ENCODE measurements at places on chromosomes 5 and 9. TPM values are rescaled to one million over a fixed set of nuclear protein-coding genes. Genes with fewer than 3 reads are reported as not detected.

Gene LRRC19
- not detected for total RNA-seq

Gene SLC6A7
- total RNA-seq = not detected

Gene TMEM215
- not detected for total RNA-seq

DNA sequence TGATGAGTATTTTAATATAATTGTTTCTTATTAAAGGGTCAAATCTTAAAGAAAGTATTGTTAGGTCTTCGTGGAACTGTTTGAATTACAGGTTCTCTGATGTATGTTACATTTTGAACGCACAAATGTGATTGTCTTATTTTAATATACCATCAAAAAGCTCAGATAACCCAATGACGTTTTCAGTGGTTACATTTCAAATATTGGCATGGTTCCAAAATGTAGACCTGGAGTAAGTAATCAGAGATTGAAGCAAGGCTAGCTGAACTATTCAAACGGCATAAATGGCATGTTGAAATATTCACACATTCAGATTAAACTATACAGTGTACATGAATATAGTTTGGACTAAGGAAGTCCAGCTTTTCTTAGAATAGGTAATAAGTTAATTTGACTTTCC, 281.7 kb upstream of the EFNA5 start:
- no peak overlapping the region for H3K27ac ChIP-seq
- H3K36me3 ChIP-seq = no peaks in the 10 kb centered on the region
- H3K4me3 ChIP-seq = no peak overlapping the region
- no peak for DNase-seq

DNA sequence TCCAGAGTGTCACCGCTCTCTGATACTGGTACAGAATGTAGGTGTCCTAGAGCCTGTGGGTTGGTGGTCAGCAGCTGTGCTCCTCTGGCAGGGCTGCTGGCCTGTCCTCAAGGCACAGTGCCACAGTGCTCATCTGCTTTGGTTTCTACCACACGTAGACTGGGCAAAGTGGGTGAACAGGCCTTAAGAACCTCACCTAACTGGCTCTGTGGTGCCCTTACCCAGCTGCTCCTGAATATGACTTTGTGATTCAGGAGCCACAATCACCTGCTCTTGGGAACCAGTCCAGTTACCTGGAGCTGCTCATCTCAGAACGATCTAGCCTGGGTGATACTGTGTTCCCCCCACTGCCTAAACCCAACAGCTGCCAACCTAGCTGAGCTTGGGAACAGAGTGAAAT, 6.4 kb downstream of the NOP16 start:
- H3K4me3 ChIP-seq = no peak overlapping the region
- H3K27ac ChIP-seq = no peak overlapping the region
- peaks cover 70% of the 10 kb centered on the region for H3K36me3 ChIP-seq
- H3K27me3 ChIP-seq = no peaks in the 10 kb centered on the region

- no peak overlapping the region for H3K27ac ChIP-seq
- H3K27me3 ChIP-seq = peaks cover 3% of the 10 kb centered on the region
- no peaks in the 10 kb centered on the region for H3K4me1 ChIP-seq
- no peaks in the 10 kb centered on the region for H3K36me3 ChIP-seq
- no peak for DNase-seq
Measured at GRCh38 chr9:113707953-113708695, 168.0 kb upstream of the ZNF618 start.

DNA sequence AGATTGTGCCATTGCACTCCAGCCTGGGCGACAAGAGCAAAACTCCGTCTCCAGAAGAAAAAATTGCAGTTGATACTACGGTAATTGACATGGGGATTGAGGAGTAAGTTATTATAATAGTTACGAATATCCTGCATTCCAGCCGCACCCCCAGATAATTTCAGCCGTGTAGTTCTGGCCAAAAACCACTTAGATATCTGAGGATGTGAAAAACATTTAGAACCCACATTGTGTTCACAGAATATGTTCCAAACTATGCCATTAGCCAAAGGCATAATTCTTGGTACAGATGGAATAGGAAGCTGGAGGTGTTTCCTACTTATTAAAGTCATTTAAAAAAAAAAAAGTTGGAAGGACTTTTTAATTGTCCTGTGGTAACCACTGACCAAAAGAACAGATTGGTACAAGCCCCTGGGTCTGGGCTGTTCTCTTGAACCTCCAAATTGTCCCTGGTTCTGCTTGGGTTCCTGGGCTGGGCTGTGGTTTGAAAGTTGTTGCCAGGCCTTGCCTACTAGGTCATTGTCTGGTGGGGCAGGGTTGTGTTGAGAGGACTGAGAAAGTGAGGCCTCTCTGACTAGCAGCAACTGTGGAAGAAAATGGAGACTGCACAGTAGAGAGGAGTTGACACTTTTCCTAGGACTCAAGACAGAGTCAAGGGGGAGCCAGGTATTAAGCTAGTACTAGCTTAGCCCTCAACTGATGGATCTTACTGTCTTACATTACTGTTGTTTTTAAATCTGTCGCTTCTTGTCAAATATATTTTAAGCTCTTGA, 198.8 kb downstream of the NR3C1 start:
- H3K27me3 ChIP-seq = no peaks in the 10 kb centered on the region
- H3K4me3 ChIP-seq = no peak overlapping the region
- H3K27ac ChIP-seq = peak overlapping the region; percentile 11

- no peak overlapping the region for H3K4me3 ChIP-seq
- H3K4me1 ChIP-seq = no peaks in the 10 kb centered on the region
- DNase-seq = no peak
- H3K27me3 ChIP-seq = no peaks in the 10 kb centered on the region
Measured at GRCh38 chr5:113807427-113807991, 294.0 kb downstream of the YTHDC2 start.

GRCh38 chr9:5459289-5459829, 9.0 kb downstream of the CD274 start:
- H3K27ac ChIP-seq = no peak overlapping the region
- H3K4me1 ChIP-seq = no peaks in the 10 kb centered on the region
- no peak for DNase-seq

GRCh38 chr5:56123531-56124243, 109.4 kb downstream of the ANKRD55 start:
- DNase-seq = peak; percentile 93
- H3K36me3 ChIP-seq = no peaks in the 10 kb centered on the region
- no peaks in the 10 kb centered on the region for H3K27me3 ChIP-seq
- peaks cover 7% of the 10 kb centered on the region for H3K4me1 ChIP-seq
- peak overlapping the region; percentile 62 for H3K27ac ChIP-seq

- H3K27ac ChIP-seq = no peak overlapping the region
- H3K36me3 ChIP-seq = no peaks in the 10 kb centered on the region
- peaks cover 15% of the 10 kb centered on the region for H3K4me1 ChIP-seq
- no peak overlapping the region for H3K4me3 ChIP-seq
- no peak for DNase-seq
- peaks cover 19% of the 10 kb centered on the region for H3K27me3 ChIP-seq
Measured at GRCh38 chr5:130992621-130993020, 172.4 kb downstream of the HINT1 start.

- no peaks in the 10 kb centered on the region for H3K4me1 ChIP-seq
- H3K27ac ChIP-seq = no peak overlapping the region
- no peaks in the 10 kb centered on the region for H3K27me3 ChIP-seq
- H3K36me3 ChIP-seq = no peaks in the 10 kb centered on the region
- no peak for DNase-seq
Measured at GRCh38 chr5:137432376-137432775, 66.8 kb downstream of the SPOCK1 start.

- peaks cover 17% of the 10 kb centered on the region for H3K4me1 ChIP-seq
- no peak overlapping the region for H3K4me3 ChIP-seq
- no peak overlapping the region for H3K27ac ChIP-seq
- H3K36me3 ChIP-seq = no peaks in the 10 kb centered on the region
Measured at GRCh38 chr9:124239249-124240073, 18.3 kb upstream of the NEK6 start.

GRCh38 chr5:145378226-145378625, 456.9 kb downstream of the PRELID2 start:
- no peak overlapping the region for H3K4me3 ChIP-seq
- DNase-seq = no peak
- no peaks in the 10 kb centered on the region for H3K27me3 ChIP-seq
- H3K4me1 ChIP-seq = no peaks in the 10 kb centered on the region
- H3K36me3 ChIP-seq = no peaks in the 10 kb centered on the region

- H3K27me3 ChIP-seq = no peaks in the 10 kb centered on the region
- H3K36me3 ChIP-seq = no peaks in the 10 kb centered on the region
- H3K27ac ChIP-seq = no peak overlapping the region
- DNase-seq = no peak
- H3K4me1 ChIP-seq = peaks cover 4% of the 10 kb centered on the region
- H3K4me3 ChIP-seq = no peak overlapping the region
Measured at GRCh38 chr5:89008291-89008690, 125.3 kb upstream of the MEF2C start.

GRCh38 chr5:151454166-151454565, 6.8 kb downstream of the SLC36A1 start:
- H3K27me3 ChIP-seq = no peaks in the 10 kb centered on the region
- no peak for DNase-seq
- no peaks in the 10 kb centered on the region for H3K4me1 ChIP-seq
- H3K4me3 ChIP-seq = no peak overlapping the region
- H3K27ac ChIP-seq = no peak overlapping the region

- no peak overlapping the region for H3K27ac ChIP-seq
- no peaks in the 10 kb centered on the region for H3K27me3 ChIP-seq
- no peak for DNase-seq
- H3K36me3 ChIP-seq = no peaks in the 10 kb centered on the region
- H3K4me1 ChIP-seq = no peaks in the 10 kb centered on the region
Measured at GRCh38 chr9:79012561-79012960, 559.2 kb upstream of the TLE4 start.

DNA sequence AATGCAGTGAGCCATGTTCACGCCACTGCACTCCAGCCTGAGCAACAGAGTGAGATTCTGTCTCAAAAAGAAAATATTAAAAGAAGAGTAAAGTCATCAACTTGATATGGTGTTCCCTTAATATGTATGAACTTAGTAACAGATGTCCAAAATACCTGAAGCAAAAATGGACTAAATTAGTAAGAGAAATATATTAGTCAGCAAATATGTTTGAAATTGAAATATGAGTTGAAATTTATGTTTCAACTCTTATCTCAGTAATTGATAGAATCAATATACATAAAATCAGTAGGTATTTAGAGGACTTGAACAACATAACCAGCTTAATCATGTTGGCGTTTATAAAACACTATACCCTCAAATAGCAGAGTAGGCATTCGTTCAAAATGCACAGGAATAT, 668.5 kb downstream of the ISL1 start:
- H3K27ac ChIP-seq = no peak overlapping the region
- H3K27me3 ChIP-seq = no peaks in the 10 kb centered on the region
- H3K4me1 ChIP-seq = no peaks in the 10 kb centered on the region
- no peak for DNase-seq

- DNase-seq = no peak
- H3K27me3 ChIP-seq = no peaks in the 10 kb centered on the region
Measured at GRCh38 chr5:86500947-86501346, 116.8 kb upstream of the COX7C start.

- no peak overlapping the region for H3K27ac ChIP-seq
- peaks cover 39% of the 10 kb centered on the region for H3K36me3 ChIP-seq
- H3K4me3 ChIP-seq = no peak overlapping the region
- no peak for DNase-seq
Measured at GRCh38 chr5:154449786-154450185, 4.0 kb downstream of the SAP30L start.

DNA sequence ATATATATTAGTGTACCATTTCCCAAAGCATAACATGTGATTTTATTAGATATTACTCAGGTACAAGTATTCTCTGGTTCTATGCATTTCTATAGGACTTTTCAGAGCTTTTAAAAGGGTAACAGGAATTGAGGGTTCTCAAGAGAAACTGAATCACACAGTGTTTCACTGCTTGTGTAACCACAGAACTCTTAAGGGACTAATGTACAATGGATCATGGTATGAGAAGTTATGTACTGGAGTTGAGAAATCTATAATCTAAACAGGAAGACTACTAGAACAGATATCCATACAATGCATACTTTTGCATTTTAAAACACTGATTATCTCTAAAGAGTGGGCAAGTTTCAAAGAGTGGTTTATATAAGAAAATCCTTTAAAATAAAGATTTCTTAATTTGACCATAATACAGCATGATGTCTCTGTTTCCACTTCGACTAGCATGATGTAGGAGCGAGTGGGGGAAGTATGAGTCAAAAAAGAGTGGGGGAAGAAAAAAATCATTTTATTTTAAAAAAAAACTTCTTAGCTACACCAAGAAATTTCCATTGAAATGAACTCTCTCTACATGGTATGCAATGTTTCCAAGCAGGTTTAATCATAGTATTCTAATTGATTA, 183.5 kb downstream of the RFX3 start:
- no peak overlapping the region for H3K4me3 ChIP-seq
- H3K4me1 ChIP-seq = no peaks in the 10 kb centered on the region
- no peak for DNase-seq
- H3K27me3 ChIP-seq = no peaks in the 10 kb centered on the region
- no peaks in the 10 kb centered on the region for H3K36me3 ChIP-seq
- H3K27ac ChIP-seq = no peak overlapping the region

DNA sequence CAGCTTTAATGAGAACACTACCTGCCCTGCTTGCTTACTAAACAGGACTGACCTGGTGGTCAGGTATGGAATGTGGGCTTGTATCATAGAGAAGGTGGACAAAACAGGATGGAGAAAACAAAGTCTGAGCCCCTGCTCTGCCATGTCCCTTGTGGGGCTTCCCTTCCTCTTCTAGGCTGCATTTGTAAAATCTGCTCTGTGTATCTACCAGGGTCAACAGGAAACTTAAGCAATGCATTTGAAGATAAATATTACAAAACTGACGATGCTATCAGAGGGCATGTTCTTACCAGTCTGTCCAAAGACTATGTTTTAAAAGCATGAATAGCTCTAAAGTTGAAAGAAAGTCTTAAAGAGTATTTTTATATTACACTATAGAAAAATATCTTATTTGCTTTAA, 228.7 kb downstream of the DCP2 start:
- DNase-seq = no peak
- H3K4me3 ChIP-seq = no peak overlapping the region
- no peak overlapping the region for H3K27ac ChIP-seq
- H3K4me1 ChIP-seq = peaks cover 7% of the 10 kb centered on the region

DNA sequence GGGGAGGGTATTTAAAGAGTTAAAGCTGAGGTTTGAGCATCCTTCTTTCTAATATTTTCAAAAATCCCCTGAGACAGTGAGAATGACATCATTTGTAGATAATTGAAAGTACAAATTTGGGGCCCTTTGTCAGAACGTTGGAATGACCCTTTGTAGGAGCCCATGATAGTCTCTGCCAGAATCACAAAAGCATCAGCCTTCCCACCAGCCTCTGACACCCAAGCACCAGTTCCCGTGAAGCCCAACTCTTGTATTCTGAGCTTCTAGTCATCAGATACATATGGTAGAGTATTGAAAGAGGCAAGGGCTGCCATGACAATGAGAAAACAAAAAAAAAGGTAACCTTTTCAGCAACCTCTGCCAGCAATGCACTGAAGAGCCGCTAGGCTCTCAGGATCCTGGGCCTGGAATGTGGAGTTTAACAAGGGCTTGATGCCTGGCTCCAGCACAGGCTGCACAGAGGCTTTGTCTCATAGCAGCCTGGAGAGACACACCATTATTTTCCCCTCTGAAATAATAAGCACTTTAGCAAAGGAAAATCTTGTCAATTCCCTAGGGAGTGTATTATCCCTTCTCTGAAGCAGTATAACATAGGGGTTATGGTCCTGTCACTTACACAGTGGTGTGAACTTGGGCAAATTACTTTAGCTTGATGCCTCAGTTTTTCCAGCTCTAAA, 114.4 kb downstream of the ZNF608 start:
- no peak for DNase-seq
- peaks cover 19% of the 10 kb centered on the region for H3K4me1 ChIP-seq
- no peaks in the 10 kb centered on the region for H3K27me3 ChIP-seq
- H3K4me3 ChIP-seq = no peak overlapping the region

- no peak overlapping the region for H3K27ac ChIP-seq
- H3K4me3 ChIP-seq = no peak overlapping the region
- peak; percentile 86 for DNase-seq
- H3K27me3 ChIP-seq = no peaks in the 10 kb centered on the region
Measured at GRCh38 chr5:53543401-53543800, 17.0 kb upstream of the NDUFS4 start.

All from K562 (cell line).